ENCODE measurements at places on chromosomes 2 and 18.

DNA sequence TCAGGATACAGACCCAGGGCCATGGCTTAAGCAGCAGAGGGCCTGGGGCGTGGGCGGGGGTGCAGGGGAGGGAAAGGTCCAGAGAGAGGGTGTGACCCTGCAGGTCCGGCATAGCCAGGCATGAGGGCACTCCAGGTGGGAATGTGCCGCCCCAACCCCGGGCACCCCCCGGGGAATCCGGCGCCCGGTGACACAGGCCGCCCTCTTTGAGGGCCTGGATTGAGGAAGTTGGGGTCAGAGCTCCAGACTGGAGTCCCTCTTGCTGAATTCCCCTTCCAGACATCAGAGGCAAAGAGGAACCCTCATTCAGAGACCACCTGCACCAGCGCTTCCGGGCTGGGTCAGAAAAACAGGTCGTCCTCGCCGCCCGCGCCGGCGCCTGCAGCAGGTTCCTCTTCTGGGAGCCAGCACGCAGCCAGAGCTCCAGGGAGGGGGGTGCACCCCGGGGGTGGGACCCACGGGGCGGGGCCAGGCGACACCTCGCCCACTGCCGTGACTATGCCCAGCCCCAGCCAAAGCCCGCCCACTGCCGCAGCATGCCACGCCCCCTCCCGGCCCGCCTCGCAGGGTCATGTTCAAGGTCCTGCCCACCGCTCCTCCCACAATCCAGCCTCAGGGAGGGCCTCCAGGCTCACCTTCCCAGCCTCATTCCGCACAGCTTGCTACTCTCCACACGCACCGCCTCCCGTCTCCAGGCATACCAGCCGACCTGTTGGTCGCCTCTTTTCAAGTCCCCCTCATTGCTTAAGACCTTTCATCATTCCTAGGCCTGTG, 98.3 kb upstream of the ID2 start:
- DNase-seq = peak; percentile 73

GRCh38 chr2:203648273-203648672, 58.2 kb upstream of the CD28 start:
- DNase-seq = no peak

GRCh38 chr18:48735080-48735676, 196.3 kb downstream of the CTIF start:
- no peak for DNase-seq

- DNase-seq = no peak
These were observed 744.3 kb downstream of the RNF144A start for GRCh38 chr2:7661502-7661901.

DNA sequence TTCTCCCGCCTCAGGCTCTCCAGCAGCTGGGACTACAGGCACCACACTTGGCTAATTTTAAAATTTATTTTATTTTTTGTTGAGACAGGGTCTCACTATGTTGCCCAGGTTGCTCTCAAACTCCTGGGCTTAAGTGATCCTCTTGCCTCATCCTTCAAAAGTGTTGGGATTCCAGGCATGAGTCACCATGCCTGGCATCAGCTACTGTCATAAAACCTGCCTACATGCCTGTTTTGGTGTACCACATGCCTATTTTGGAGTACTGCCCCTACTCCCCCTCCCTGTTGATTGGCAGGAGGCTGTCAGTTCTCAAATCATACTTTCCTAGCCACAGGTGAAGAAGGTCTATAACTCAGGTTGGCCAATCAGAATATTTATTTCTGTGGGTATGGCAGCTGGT, 64.0 kb downstream of the CHST9 start:
- no peak for DNase-seq

DNA sequence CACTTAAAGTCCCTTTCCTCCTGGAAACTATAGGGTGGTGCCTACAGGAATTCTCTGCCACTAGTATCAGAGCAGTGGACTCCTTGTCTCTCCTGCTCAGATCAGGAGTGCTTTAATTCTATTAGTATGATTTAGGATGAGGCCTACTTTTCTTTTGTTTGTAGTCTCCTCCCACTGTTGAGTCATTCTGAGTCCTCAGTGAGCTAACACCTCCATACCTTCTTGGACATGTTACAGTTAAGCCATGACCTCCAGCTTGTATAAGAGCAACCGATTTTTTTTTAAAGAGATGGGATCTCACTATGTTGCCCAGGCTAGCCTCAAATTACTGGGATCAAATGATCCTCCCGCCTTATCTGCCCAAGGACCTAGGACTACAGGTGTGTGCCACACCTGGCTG, 48.7 kb upstream of the OTOF start:
- no peak for DNase-seq

DNA sequence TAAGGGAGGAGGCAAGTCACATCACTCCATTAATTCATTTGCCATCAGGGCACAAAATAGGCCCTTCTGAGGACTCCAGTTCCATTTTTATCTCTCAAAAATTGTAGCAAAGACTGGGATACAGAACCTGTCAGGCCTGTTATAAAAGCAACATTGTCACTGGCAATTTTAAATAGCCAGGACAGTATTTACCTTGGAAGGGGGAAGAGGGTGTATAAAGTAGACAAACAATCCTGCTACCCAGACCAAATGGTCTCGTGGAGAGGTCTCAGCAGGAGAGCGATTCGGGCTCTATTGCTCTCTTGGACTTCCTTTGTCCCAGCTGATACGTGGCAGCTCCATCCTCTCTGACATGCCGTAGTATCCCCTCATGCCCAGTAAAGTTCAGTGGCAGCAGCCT, 740.3 kb upstream of the HS6ST1 start:
- DNase-seq = no peak

- peak; percentile 91 for DNase-seq
These were observed 83.4 kb upstream of the RTN4 start for GRCh38 chr2:55133467-55134315.

DNA sequence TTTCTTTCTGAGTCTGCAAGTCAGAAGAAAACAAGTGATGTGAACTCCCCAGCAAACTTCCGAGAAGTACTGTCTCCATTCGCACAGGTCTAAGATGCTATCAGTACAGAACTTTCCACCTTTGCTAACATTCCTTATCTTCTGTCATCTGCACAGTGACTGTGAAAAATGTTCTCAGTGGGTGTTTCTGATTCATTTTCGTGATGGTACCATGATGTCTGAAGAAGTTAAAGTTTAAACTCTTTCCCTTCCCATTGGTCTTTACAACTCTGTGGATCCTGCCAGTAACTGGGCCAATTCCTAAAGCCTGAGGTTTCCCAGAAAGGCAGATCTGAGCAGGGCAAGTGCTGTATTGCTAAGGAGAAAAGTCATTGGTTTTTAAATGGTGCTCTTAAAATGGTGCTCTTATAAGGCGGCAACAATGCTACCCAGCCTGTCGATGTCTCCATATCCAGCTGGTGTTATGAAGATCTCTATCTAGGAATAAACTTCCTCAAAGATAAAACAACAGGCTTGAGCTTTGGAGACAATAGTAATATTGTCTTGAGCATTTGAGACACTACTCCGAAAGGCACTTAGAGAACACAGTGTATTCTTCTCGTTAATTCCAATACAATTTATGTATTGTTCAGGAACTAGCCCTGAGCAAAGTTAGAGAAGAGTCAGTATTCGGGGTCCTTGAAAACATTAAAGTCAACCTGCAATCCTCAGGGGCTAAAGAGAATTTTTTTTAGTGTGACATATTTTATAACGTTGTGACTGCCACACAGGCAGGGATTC, 232.3 kb downstream of the OSR1 start:
- DNase-seq = no peak

DNA sequence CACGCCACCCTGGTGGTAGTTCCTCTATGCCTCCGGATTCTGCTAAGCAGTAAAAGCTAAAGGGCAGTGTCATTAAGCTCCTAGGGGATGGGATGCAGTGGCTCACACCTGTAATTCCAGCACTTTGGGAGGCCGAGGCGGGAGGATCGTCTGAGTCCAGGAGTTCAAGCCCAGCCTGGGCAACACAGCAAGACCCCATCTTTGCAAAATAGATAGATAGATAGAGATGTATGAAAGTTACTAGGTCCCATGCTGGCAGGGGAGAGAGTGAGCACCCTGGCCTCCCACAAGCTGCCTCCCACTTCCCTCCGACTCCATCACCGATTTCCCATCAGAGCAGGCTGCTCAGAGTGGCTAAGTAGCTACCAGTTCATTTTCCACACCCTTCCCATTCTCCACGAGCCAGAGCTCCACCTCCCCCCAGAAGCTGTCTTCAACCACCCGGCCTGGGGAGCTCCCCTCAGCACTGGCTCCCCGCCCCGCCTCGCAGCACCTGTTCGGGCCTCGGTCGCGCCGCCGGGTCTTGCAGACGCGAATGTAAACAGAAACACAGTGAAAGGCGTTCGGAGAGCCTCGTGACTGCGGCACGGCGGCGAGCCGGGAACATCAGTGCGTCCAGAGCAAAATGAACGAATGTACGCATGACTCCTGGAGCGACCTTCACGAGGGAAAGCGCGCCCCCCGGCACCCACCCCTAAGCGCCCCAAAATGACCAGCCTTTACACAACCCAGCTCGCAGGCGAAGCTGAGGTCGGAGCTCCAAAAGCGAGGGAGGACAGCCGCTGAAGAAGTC, 598 bp upstream of the CEP68 start:
- DNase-seq = no peak

DNA sequence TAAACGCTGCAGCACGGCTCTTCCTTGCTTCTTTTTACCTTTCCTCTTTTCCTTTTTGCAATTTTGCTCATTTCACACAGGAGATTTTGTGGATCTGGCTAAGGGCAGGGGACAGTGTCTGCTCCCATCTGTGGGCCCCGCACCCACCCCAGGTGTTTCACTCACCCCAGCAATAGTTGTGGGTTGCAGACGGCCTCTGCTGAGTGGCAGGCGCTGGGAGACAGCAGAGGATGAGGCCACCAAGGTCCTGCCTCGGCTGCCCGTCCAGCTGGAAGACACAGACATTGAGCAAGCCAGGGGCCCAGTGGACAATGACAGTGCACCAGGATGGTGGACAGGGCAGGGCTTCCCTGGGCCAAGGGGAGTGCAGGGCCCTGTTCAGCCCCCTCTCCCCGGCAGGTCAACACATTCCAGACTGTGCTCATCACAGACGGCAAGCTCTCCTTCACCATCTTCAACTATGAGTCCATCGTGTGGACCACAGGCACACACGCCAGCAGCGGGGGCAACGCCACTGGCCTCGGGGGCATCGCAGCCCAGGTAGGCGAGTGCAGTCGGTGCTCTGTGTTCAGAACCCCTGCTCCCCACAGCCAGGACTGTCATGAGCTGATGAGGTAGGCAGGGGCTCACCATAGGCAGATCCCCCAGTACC, 35.0 kb downstream of the SNED1 start:
- no peak for DNase-seq

GRCh38 chr18:8657873-8658470, 47.4 kb upstream of the MTCL1 start:
- DNase-seq = no peak

GRCh38 chr2:192571636-192572035, 376.9 kb upstream of the TMEFF2 start:
- DNase-seq = no peak

GRCh38 chr2:239927424-239927981, 97.6 kb downstream of the NDUFA10 start:
- peak; percentile 69 for DNase-seq

DNA sequence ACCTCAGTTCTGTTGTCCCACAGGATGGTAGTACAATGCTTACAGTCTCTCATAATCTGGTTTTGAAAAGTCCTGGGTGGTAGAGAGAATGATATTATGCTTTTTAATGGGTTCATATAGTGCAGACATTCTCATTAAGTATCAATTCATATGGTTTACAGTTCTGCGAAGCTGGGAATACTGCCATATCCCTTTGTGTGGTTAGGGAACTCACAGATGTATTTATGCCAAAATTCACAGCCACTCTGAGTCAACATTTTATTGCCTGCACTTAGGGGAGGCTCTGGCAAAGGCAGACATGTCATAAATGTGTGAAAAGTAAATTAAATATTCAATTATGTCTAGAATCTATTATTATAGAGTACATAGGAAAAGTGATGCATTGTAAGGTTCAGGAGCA, 808.2 kb downstream of the SUCLG1 start:
- no peak for DNase-seq

GRCh38 chr2:197839327-197839726, 34.9 kb downstream of the PLCL1 start:
- DNase-seq = peak; percentile 17

DNA sequence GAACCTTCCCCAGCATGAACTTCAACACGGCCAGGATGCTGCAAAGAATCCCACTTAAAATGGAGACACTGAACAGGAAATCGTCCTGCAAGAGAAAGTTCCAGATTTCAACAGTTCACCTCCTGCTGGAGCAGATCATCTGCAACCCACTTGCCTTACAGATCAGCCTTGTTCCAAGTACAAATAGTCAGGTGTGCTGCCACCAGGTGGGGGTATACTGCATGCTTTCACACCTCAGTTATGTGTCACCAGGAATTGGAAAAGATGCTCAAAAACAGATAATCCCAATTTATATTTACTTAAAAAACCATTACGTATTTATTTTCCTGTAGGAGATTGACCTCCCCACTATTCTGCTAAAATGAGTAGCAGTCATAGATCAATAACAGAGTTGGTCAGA, 212.3 kb downstream of the MGAT5 start:
- peak; percentile 37 for DNase-seq

DNA sequence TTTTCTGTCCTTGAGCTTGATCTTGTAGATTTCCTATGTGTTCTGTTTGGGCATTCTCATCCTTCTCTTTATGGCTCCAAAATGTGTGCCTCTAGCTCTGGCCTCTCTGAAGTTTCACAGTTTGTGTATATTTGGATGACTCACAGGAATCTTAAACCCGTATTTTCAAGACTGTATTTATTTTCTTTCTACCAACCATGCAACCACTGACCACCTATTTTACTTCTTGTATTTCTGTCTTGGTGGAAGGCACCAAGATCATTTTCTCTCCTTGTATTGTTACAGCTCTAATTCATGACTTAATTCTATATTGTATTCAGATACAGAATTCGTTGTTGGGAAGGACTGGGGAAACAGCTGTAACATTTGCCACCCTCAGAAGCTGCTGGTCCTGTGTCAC, 39.5 kb downstream of the ACSL3 start:
- DNase-seq = no peak

DNA sequence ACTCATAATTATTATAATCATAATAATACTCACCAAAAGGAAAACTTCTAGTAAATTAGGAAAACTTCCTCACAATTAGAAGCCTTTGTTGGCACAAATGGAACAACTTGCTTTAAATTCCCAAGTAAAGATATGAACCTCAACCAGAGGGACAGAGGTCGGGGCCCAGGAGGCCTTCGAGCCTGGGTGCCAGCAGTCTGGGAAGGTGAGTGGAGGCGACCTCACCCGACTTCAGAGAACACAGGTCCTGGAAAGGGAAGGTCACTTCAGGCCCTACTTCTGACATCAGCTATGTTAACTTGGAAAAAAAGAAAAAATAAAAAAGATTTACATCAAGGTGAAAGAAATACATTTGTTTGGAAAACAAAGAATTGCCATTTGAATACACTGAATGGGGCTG, 350.0 kb upstream of the MYT1L start:
- DNase-seq = no peak

GRCh38 chr2:130823886-130824491, 12.7 kb upstream of the ARHGEF4 start:
- no peak for DNase-seq

All from CD4-positive, alpha-beta T cell treated with Interleukin-17A for 1 hour (primary cell).